Fibroblast of pulmonary artery (primary cell): ENCODE measurements at places on chromosomes 3 and 15.
A peak's percentile ranks its signal among the peaks of the same experiment; 100 is the strongest.

DNA sequence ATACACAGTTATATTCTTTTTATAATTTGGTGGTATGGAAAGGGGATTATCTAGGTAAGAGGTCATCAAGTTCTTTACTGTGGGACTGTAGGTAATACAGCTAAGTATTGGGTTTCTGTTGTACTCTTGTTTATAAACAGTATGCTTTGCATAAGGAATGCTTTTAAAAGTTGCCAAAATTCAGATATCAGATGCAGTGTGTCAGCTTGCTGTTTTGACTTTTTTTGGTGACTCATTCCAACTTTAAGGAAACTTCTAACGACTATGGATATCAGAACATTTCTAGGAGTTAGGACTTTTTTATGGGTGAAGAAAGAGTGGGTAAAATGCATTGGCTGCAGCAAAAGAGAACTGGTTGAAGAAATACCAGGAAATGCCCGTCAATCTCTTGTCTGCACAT, 2.8 kb downstream of the SCAANT1 start:
- DNase-seq: peak; percentile 50

- peak; percentile 74 for DNase-seq
These were observed 6.9 kb upstream of the MEIS2 start for GRCh38 chr15:37107071-37107743.

DNA sequence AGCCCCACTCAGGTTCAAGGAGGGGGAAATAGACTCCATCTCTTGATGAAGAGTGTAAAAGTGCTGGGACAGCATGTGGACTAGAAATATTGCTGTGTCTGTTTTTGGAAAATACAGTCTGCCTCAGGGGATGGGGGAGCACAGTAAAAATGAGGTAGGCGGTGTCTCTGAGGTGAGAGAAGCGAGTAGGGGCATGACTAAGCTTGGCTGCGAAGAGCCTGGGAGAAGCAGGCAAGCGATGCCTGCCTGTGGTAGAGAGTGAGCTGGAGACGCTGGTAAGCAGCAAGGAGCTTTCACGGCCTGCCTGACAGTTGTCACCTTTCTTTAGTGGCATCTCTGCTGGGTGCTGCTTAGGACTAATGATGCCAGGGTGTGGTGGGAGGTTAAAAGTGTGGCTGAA, 49.0 kb upstream of the DCLK3 start:
- no peak for DNase-seq

GRCh38 chr3:182633186-182633585, 160.1 kb upstream of the ATP11B start:
- no peak for DNase-seq

DNA sequence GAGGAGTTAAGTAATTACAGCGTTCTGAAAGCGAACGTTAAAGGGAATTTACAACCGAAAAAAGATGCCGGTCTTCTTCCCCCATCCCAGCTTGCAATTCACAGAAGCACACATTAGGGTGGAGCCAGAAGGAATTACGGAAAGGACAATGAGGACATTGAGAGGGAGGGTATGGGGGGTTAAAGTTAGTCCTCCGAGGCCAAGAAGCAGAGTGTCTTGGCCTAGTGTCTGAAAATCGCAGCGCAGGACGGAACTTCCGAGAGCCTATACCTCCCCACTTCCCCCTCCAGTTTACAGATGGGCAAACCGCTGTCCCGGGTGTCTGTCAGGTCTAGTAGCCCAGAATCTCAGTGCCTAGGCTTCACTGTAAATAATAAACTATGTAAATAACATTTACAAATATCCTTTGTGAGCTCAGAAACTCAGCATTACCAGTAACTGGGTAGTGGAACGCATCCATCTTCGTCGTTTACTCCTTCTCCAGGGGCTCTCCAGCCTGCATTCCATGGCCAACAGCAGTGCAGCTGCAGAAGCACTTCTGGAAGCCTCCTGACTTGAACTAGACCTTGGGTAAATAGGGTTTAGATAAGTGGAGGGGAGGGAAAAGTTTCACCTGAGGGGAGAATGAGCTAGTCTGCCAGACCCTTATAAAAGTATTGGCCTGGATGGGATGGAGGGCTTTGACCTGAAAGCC, 922 bp downstream of the ADPRH start:
- peak; percentile 25 for DNase-seq

GRCh38 chr15:76140074-76140464, 80.3 kb downstream of the TMEM266 start:
- DNase-seq: peak; percentile 58

- peak; percentile 8 for DNase-seq
These were observed 186.4 kb upstream of the NANOGP8 start for GRCh38 chr15:35271371-35272043.

DNA sequence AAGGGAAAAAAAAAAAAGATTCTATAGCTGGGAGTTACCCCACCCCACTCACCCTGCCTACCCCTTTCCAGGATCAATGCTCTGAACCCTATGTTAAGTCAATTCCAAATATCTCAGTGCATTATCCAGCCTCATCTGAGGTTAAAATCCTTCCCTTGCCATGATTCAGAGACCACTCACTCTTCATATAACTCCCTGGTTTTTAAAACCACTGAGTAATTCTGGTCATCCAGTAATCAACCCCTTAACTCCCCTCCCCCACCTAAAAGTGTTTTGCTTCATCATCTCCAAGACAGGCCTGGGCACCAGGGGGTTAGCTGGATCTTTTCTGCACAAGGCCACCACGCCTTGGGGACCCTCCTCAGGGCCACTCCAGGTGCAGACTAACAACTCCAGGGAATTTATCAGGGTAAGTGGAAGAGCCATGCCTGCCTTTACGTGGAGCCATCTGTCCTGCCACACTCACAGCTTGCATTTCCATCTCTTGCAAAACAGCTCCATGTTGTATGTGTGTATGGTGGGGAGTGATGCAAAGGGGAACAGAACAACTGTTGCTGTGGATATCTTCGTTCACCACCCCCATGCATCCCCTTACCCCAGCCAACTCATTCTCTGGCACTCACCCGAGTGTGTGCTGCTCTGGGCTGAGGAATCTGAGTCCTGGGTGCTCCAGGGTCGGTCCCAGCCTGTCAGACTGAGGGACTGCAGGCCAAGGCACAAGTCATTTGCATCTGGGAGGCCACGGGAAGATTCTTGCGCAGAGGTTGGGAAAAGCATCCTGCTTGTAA, 30.7 kb upstream of the RPS17 start:
- no peak for DNase-seq

DNA sequence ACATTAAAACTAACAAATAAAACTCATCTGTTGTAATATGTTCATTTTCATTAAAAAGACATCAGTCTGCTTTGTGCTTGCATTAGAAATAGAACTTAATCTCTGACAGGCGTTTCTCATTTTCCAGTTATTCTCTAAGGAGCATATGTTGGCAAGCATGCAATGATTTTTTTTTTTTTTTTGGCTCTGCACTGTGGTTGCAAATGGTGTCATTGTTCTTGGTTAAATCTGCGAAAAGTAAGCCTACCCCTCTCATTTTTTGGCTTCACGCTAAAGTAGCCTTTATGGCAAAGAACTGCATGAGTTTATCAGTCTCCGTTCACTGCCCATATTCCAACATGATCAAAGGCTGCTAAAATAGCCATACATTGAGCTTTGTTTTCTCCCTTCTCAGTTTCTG, 403.2 kb downstream of the MECOM start:
- DNase-seq: peak; percentile 71
